ENCODE measurements at places on chromosomes 6 and 20.

GRCh38 chr6:24910961-24911725 is 24.6 kb downstream of the RIPOR2 start:
- DNase-seq, result peak; percentile 41

- DNase-seq, result no peak
Observed at GRCh38 chr20:32110727-32111126, 1.2 kb downstream of the TM9SF4 start.

GRCh38 chr6:142940487-142940886 is 4.5 kb downstream of the HIVEP2 start:
- no peak for DNase-seq

DNA sequence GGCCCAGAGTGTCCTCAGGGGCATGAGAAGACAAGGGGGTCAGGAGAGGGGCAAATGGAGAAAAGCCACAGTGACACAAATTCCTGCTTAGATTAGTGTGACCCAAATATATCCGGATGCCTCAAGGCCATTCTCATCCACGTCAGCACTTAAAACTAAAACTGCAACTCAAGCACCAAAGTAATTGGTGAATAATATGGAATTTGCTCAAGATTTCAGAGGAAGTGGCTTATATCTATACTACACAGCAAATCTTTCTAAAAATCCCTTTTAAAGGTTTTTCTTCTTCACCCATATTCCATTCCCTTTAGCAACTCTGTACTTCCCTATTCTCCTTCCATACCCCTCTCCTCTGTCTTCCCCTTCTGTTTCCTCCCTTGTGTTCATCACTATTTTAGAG is 15.2 kb downstream of the DEF6 start:
- no peak for DNase-seq

- no peak for DNase-seq
Observed at GRCh38 chr20:60959971-60960370, 292.1 kb upstream of the CDH4 start.

- DNase-seq, result no peak
Observed at GRCh38 chr6:14388371-14388770, 270.8 kb downstream of the CD83 start.

DNA sequence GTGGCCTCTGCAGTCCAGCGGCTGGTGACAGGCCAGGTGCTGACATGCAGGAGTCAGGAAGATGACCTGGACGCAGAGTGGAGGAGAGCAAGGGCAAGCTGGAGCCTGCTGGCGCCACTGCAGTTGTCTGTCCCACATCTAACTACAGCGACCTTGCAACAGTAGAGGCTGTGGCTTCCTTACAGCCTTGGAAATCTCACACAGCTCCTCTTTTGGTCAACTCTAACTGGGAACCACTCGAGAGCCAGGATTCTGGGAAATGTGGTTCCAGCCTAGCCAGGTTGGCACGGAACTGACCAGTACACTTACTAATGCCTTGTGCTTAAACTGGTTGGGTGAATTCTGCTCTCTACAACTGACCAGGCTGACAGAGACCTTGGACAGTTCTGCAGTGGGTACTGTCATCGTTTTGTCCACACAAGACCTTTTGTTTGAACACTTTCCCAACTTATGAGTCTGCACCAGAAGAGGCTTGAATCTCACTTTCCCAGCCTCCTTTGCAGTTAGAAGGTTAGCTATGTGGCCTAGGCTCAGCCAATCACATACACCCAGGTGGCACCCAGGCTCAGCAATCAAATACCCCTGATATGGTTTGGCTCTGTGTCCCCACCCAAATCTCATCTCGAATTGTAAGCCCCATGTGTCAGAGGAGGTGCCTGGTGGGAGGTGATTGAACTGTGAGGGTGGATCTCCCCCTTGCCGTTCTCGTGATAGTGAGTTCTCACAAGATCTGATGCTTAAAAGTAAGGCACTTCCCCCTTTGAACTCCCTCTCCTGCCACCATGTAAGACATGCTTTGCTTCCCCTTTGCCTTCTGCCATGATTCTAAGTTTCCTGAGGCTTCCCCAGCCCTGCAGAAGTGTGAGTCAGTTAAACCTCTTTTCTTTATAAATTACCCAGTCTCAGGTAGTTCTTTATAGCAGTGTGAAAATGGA is 153.5 kb downstream of the ZMYND8 start:
- DNase-seq, result no peak

DNA sequence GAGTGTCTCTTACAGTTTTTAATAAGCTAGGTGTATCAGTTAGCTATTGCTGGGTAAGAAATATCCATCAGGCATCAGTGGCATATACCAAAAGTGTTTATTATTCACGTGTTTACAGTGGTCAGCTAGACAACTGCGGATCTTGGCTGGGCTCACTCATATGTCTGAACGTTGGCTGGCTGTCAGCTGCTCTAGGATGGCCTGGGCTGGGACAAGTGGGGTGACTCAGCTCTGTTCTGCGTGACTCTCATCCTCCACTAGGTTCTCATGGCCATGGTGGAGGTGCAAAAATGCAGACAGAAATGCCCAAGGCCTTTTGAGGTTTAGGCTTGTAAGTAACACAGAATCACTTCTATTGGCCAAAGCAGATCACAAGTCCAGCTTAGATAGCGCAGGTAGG is 22.0 kb downstream of the ZNF341 start:
- DNase-seq, result no peak

GRCh38 chr6:31169123-31169857 is 1.2 kb downstream of the POU5F1 start:
- no peak for DNase-seq

GRCh38 chr6:71468841-71469700 is 180.5 kb downstream of the OGFRL1 start:
- DNase-seq, result peak; percentile 95

- DNase-seq, result no peak
Observed at GRCh38 chr20:41091927-41092326, 45.4 kb upstream of the PLCG1 start.

GRCh38 chr6:28003661-28004060 is 46.6 kb downstream of the OR2B6 start:
- no peak for DNase-seq

- DNase-seq, result no peak
Observed at GRCh38 chr20:17624551-17625245, 54.8 kb downstream of the DSTN start.

DNA sequence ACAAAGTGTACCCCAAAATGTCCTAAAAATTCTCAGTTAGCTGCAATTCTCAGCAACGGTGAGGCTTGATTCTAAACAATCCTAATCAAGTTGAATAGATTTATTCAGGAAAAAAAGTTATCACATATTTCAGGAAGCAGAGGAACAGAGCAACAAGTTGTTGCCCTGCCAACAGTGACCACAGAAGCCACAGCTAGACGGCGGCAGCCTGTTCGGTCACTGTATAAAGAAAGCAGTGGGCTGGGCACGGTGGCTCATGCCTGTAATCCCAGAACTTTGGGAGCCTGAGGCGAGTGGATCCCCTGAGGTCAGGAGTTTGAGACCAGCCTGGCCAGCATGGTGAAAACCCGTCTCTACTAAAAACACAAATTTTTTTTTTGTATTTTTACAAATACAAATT is 171.2 kb upstream of the BMP5 start:
- peak; percentile 39 for DNase-seq

- no peak for DNase-seq
Observed at GRCh38 chr6:110353457-110354001, 4.6 kb downstream of the METTL24 start.

DNA sequence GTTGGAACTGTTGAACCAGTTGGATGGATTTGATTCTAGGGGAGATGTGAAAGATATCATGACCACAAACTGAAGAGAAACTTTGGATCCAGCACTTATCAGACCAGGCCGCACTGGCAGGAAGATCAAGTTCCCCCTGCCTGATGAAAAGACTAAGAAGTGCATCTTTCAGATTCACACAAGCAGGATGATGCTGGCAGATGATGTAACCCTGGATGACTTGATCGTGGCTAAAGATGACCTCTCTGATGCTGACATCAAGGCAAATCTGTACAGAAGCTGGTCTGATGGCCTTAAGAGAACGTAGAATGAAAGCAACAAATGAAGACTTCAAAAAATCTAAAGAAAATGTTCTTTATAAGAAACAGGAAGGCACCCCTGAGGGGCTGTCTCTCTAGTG is 72.8 kb upstream of the CDYL start:
- DNase-seq, result no peak

GRCh38 chr6:150894935-150895552 is 29.5 kb downstream of the MTHFD1L start:
- peak; percentile 66 for DNase-seq

DNA sequence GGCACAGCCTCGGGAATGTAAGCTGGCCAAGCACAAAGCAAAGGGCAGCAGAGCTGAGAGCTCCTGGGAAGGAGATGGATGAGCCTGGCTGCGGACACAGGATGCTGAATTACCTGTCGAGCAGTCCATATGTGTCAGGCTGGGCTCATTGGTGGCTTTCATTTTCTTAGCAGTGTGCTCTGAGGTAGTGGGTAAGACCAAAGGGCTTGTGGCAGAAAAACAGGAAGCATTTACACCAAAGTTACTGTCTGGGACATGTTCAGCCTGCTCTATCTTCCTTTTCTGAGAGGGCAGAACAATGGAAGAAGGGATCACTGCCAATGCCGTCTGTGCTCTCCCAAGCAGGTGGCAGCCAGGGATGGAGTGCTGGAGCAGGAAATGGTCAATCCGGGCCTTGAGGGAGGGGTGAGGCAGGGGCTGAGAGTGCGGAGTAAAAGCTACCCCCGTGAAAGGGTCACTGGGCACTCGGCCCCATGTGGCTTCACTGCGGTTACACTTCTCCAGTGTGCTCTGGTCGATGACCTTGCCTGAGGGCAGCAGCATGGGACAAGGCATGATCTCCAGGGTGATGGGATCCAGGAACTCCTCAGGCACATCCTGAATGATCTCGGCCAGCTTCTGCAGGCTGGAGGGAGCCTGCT is 36.9 kb upstream of the AVP start:
- no peak for DNase-seq
